ENCODE measurements at places on chromosomes 6 and 20.

GRCh38 chr20:41664584-41664983 lies 46.4 kb upstream of the CHD6 start:
- DNase-seq, result peak; percentile 59
- H3K27ac ChIP-seq, result no peak overlapping the region
- no peaks in the 10 kb centered on the region for H3K4me1 ChIP-seq
- H3K4me3 ChIP-seq, result 0 out of 2 replicates have a peak overlapping the region, but pooled peaks have one; percentile 35

- no peaks in the 10 kb centered on the region for H3K4me1 ChIP-seq
- no peaks in the 10 kb centered on the region for H3K27me3 ChIP-seq
- H3K27ac ChIP-seq, result no peak overlapping the region
- no peaks in the 10 kb centered on the region for H3K36me3 ChIP-seq
- no peak for DNase-seq
These were observed 36.8 kb downstream of the FOXQ1 start for GRCh38 chr6:1348675-1349074.

GRCh38 chr20:11364736-11365135 lies 553.0 kb upstream of the BTBD3 start:
- no peaks in the 10 kb centered on the region for H3K36me3 ChIP-seq
- no peak overlapping the region for H3K27ac ChIP-seq
- DNase-seq, result no peak
- H3K27me3 ChIP-seq, result no peaks in the 10 kb centered on the region
- no peaks in the 10 kb centered on the region for H3K4me1 ChIP-seq

GRCh38 chr6:44100088-44100550 lies 27.1 kb downstream of the MRPL14 start:
- H3K27me3 ChIP-seq, result no peaks in the 10 kb centered on the region
- no peaks in the 10 kb centered on the region for H3K4me1 ChIP-seq

DNA sequence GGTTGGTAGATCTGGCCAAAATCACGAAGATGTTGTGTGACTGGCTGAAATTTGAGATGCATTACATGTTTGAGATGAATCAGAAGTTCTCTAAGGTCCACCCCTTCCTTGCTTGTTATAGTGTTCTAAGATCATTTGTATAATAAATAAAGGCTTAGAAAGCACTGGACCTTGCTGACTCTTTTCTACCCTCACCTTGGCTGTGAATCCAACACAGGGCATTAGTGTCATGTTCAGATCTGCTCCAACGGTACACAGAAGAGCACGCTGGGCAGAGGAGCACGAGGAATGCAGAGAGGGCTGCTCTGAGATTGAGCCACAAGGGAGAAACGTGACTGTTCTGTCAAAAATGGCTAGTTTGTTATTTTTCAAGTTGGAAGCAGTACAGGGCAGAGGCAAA lies 169.5 kb upstream of the HDAC2 start:
- DNase-seq, result no peak
- H3K27me3 ChIP-seq, result no peaks in the 10 kb centered on the region
- no peaks in the 10 kb centered on the region for H3K4me1 ChIP-seq

- no peaks in the 10 kb centered on the region for H3K4me1 ChIP-seq
- H3K4me3 ChIP-seq, result no peak overlapping the region
- H3K27ac ChIP-seq, result no peak overlapping the region
- H3K27me3 ChIP-seq, result peaks cover 4% of the 10 kb centered on the region
- no peaks in the 10 kb centered on the region for H3K36me3 ChIP-seq
These were observed 67.9 kb downstream of the ARMC2 start for GRCh38 chr6:108916026-108916686.

GRCh38 chr20:52493171-52493721 lies 301.7 kb upstream of the ZFP64 start:
- DNase-seq, result no peak
- H3K4me1 ChIP-seq, result no peaks in the 10 kb centered on the region
- H3K27me3 ChIP-seq, result no peaks in the 10 kb centered on the region
- no peak overlapping the region for H3K27ac ChIP-seq
- H3K36me3 ChIP-seq, result no peaks in the 10 kb centered on the region
- no peak overlapping the region for H3K4me3 ChIP-seq

DNA sequence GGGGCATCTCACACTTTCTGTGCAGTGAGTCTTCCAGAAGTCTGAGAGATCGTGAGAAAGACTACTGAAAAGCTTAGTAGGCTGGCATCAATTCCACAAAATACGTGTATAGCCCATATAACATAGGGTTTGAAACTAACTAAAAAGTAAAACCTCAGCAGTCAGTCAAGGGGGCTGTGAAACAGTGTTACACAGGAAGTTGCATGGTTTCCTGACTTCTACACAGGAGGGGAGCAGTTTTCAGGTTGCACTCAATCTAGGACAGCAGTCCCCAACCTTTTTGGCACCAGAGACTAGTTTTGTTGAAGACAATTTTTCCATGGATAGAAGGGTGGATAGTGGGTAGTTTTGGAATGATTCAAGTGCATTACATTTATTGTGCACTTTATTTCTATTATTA lies 4.7 kb upstream of the LY86 start:
- H3K36me3 ChIP-seq, result peaks cover 17% of the 10 kb centered on the region
- no peak for DNase-seq
- H3K4me3 ChIP-seq, result peak overlapping the region; percentile 55

GRCh38 chr6:139988685-139989084 lies 614.2 kb upstream of the CITED2 start:
- no peak overlapping the region for H3K27ac ChIP-seq
- no peaks in the 10 kb centered on the region for H3K36me3 ChIP-seq
- DNase-seq, result no peak
- H3K4me3 ChIP-seq, result no peak overlapping the region
- H3K4me1 ChIP-seq, result no peaks in the 10 kb centered on the region
- no peaks in the 10 kb centered on the region for H3K27me3 ChIP-seq

- H3K4me3 ChIP-seq, result peak overlapping the region; percentile 71
- peak overlapping the region; percentile 87 for H3K27ac ChIP-seq
- H3K4me1 ChIP-seq, result peaks cover 11% of the 10 kb centered on the region
These were observed 640 bp downstream of the NFS1 start for GRCh38 chr20:35698298-35699126.

- DNase-seq, result no peak
- H3K4me3 ChIP-seq, result no peak overlapping the region
These were observed 49.1 kb downstream of the ARMC2 start for GRCh38 chr6:108897371-108897770.

GRCh38 chr6:1724124-1724523 lies 114.4 kb downstream of the FOXC1 start:
- no peak overlapping the region for H3K27ac ChIP-seq
- no peak overlapping the region for H3K4me3 ChIP-seq
- DNase-seq, result no peak
- no peaks in the 10 kb centered on the region for H3K36me3 ChIP-seq
- H3K4me1 ChIP-seq, result no peaks in the 10 kb centered on the region

DNA sequence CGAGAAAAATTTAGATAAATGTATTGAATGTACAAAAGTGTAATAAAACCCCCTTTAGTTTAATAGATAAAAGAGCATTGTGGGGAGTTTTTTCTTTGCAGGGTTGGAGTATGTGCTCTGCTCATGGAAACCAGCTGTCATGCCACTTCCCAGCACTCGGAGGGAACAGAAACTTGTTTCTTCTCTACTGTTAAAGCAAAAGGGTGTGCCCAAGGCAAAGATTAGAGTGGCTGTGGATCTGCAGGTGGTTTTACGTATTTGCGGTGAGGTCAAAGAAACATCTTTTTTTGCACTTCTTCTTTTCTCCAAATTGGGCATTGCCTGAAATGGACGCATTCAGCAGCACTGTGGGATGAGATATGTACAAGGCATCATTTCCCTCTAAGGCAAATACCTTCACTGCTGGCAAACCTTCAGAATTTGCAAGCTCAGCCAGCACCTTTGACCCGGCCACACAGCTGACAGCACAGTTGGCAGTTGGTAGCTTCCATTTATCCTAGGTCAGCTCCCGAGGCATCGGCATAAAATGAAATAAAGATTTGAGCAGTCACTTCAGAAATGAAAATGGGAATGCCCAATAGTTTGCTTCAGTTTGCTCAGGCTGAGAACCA lies 178.4 kb upstream of the EYA4 start:
- H3K4me3 ChIP-seq, result no peak overlapping the region
- H3K27me3 ChIP-seq, result no peaks in the 10 kb centered on the region
- H3K27ac ChIP-seq, result no peak overlapping the region
- H3K36me3 ChIP-seq, result no peaks in the 10 kb centered on the region
- DNase-seq, result no peak

GRCh38 chr20:44039741-44040140 lies 125.1 kb downstream of the TOX2 start:
- no peaks in the 10 kb centered on the region for H3K27me3 ChIP-seq
- no peaks in the 10 kb centered on the region for H3K4me1 ChIP-seq
- no peak for DNase-seq
- H3K27ac ChIP-seq, result no peak overlapping the region

DNA sequence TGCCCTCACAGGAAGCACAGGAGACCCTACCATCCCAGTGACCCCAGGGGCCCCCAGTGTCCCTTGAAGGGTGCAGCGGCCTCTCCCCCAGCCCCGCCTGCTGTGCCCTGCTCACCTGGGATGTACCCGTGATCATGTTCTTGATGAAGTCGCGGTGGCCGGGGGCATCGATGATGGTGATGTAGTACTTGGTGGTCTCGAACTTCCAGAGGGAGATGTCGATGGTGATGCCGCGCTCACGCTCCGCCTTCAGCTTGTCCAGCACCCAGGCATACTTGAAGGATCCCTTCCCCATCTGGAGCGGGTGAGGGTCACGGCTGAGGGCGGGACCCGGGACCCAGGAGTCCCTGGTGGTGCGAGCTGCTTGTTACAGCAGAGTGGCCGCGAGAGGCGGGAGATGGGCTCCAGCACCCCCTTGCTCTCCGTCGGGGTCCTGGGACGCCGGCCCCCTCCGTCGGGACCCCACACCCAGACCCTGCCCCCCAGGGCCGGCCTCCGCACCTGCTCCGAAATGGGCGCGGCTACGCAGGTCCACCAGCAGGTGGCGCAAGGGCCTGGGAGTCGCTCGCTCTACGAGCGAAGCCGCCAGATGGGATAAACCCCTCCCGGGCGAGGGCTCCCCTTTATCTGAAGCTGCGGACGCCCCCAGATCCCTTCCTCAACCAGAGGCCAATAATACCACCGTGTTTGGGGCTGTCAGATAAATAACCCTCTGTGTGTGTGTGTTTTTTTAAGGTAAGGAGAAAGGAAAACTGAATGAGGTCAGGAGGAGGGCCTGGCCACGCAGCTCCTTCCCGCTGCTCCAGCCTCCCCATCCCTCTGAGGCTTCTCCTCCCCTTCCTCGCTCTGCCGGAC lies 2.9 kb downstream of the EEF1A2 start:
- no peak for DNase-seq
- H3K27me3 ChIP-seq, result peaks cover 4% of the 10 kb centered on the region
- H3K27ac ChIP-seq, result no peak overlapping the region

DNA sequence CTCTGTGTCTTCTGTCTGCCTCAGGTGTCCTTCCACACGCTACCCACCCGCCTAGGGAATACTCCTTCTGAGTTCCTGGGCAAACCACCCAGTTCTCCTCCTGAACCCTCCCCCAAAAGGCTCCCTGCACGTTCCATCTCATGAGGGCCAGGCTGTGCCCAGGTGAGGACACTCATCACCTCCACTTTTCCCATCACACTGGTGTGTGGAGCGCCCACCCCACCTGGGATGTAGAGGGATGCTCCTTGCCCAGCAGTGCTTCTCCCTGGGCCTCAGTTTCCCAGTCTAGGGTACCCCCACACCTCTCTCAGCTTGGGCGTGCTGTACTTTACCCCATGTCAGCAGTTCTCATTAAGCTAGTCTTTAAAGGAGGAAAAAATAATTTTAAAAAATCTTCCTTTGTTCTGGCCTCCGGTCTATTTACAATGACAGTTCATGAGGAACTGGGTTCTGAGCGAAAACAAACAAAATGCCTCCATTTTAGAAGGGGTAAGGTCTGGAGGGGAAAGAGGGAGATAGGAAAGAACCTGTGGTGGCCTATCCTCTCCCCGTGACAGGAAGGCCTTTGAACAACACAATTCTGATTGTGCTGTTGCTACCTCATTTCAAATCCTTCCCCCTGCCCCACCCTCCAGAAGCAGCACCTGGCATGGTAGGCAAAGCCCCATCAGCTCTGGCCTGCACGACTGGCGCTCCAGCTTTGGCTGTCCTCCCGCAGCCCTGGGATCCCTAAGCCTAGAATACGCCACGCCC lies 1.7 kb upstream of the C20orf203 start:
- no peak overlapping the region for H3K4me3 ChIP-seq
- H3K4me1 ChIP-seq, result peaks cover 32% of the 10 kb centered on the region
- no peaks in the 10 kb centered on the region for H3K36me3 ChIP-seq
- no peaks in the 10 kb centered on the region for H3K27me3 ChIP-seq

GRCh38 chr6:165952514-165952913 lies 215.1 kb downstream of the TBXT start:
- H3K27ac ChIP-seq, result no peak overlapping the region
- H3K4me1 ChIP-seq, result no peaks in the 10 kb centered on the region
- no peaks in the 10 kb centered on the region for H3K27me3 ChIP-seq
- DNase-seq, result no peak
- H3K36me3 ChIP-seq, result no peaks in the 10 kb centered on the region
- no peak overlapping the region for H3K4me3 ChIP-seq

- DNase-seq, result no peak
- no peak overlapping the region for H3K4me3 ChIP-seq
- no peaks in the 10 kb centered on the region for H3K4me1 ChIP-seq
- H3K36me3 ChIP-seq, result no peaks in the 10 kb centered on the region
- H3K27ac ChIP-seq, result no peak overlapping the region
These were observed 138.0 kb downstream of the TBC1D7 start for GRCh38 chr6:13190376-13190775.

GRCh38 chr20:46044896-46045295 lies 15.9 kb downstream of the SLC12A5 start:
- no peak overlapping the region for H3K4me3 ChIP-seq
- H3K27me3 ChIP-seq, result peaks cover 5% of the 10 kb centered on the region
- no peak overlapping the region for H3K27ac ChIP-seq
- no peaks in the 10 kb centered on the region for H3K4me1 ChIP-seq

GRCh38 chr20:184288-184687 lies 5.2 kb downstream of the DEFB128 start:
- H3K4me3 ChIP-seq, result no peak overlapping the region
- no peaks in the 10 kb centered on the region for H3K4me1 ChIP-seq
- no peaks in the 10 kb centered on the region for H3K27me3 ChIP-seq
- H3K36me3 ChIP-seq, result no peaks in the 10 kb centered on the region
- no peak overlapping the region for H3K27ac ChIP-seq

GRCh38 chr6:131250122-131250521 lies 114.9 kb downstream of the AKAP7 start:
- H3K4me1 ChIP-seq, result no peaks in the 10 kb centered on the region
- H3K36me3 ChIP-seq, result no peaks in the 10 kb centered on the region
- H3K27me3 ChIP-seq, result no peaks in the 10 kb centered on the region
- peak; percentile 1 for DNase-seq

- no peaks in the 10 kb centered on the region for H3K4me1 ChIP-seq
- H3K36me3 ChIP-seq, result no peaks in the 10 kb centered on the region
- H3K27me3 ChIP-seq, result no peaks in the 10 kb centered on the region
- no peak for DNase-seq
- H3K4me3 ChIP-seq, result no peak overlapping the region
These were observed 28.7 kb upstream of the AKAP12 start for GRCh38 chr6:151211075-151211474.

Measured in GM12878 (cell line).